ENCODE measurements at places on chromosomes 3 and 15.

GRCh38 chr3:142077859-142078500 is 71.4 kb downstream of the TFDP2 start:
- no peak for DNase-seq

- no peak for DNase-seq
Observed at GRCh38 chr3:44987332-44987731, 11.3 kb downstream of the EXOSC7 start.

- DNase-seq: no peak
Observed at GRCh38 chr3:189883113-189883753, 237.5 kb downstream of the P3H2 start.

- peak; percentile 69 for DNase-seq
Observed at GRCh38 chr3:194139071-194139813, 3.3 kb downstream of the HES1 start.

- no peak for DNase-seq
Observed at GRCh38 chr3:187967993-187968392, 186.0 kb upstream of the LPP start.

DNA sequence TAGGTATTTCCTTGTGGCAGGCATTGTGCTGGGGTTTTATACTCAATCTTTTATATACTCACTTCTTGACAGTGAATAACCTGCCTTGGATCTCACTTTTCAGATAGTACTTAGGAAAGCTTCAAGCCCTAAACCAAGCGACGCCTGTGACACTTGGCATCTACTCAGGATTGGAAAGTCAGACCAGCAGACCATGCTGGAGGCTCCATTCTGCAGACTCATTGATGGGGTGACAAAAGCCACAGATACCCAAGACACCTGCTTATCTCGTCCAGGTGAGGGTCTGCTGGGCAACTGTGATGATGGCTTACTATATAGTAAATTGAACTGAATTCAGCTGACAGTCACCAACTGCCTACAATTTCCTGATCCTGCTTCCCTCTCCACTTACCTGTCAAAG is 79.4 kb upstream of the MRPS22 start:
- no peak for DNase-seq

- DNase-seq: no peak
Observed at GRCh38 chr3:184568924-184569829, 7.6 kb downstream of the EPHB3 start.

- DNase-seq: no peak
Observed at GRCh38 chr15:75159244-75159643, 42.4 kb upstream of the C15orf39 start.

GRCh38 chr15:34366271-34367065 is 528 bp downstream of the LPCAT4 start:
- DNase-seq: peak; percentile 66

DNA sequence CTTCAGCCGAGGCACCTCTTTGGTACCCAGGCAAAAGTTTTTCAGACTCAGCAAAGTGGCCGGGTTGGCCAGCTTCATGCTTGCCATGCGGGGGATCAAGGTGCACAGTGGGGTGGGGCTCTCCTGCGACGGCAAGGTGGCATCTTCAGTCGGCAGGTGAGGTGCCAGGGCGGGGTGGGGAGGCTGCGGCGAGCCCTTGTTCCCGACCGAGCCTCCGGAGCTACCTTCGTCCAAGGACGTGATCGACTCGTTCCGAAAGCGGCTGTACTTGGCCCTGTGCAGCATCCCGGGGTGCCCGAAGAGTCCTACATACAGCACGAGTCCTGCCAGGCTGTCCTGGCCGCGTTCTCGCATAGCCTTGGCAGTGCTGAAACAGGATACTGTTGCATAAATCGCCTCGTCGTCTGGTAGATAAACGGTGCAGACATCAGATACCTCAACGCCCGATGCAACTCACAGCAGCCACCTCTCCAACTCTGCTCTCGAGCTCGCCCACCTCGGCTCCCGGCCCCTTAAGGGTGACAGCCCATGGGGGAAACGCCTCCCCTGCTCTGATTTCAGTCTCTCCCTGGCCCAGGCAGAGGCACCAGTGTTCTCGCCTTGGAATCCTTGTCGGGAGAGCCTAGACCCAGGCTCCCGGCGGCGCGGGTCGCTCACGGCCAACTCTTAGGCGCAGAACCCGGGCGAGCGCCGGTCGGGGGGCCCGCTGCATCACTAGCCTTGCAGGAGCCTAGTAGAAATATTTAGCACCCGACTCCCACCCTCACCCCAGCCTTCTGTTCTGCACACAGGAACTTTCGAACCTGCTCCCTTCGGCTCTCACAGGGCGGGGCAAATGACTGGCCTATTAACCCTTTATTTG is 826 bp downstream of the SHC4 start:
- DNase-seq: no peak

DNA sequence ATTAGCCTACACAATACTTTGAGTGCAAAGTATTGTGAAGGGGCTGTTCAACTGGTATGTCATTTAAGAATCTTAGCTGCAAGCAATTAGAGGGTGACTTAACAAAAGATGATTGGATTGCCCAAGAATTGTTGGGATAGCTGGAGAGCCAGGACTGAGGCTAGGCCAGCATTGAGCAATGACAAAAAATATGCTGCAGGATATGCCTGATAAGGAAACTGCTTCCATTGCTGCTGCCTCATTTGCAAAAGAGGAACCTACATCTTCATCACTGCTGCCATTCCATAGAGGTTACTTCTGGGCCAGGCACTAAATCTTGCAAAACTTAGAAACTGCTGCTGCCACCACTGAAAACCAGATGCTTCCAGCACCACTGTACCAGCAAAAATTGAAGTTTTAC is 108.0 kb upstream of the TBC1D5 start:
- no peak for DNase-seq

GRCh38 chr15:93459396-93459795 is 370.4 kb upstream of the RGMA start:
- no peak for DNase-seq

DNA sequence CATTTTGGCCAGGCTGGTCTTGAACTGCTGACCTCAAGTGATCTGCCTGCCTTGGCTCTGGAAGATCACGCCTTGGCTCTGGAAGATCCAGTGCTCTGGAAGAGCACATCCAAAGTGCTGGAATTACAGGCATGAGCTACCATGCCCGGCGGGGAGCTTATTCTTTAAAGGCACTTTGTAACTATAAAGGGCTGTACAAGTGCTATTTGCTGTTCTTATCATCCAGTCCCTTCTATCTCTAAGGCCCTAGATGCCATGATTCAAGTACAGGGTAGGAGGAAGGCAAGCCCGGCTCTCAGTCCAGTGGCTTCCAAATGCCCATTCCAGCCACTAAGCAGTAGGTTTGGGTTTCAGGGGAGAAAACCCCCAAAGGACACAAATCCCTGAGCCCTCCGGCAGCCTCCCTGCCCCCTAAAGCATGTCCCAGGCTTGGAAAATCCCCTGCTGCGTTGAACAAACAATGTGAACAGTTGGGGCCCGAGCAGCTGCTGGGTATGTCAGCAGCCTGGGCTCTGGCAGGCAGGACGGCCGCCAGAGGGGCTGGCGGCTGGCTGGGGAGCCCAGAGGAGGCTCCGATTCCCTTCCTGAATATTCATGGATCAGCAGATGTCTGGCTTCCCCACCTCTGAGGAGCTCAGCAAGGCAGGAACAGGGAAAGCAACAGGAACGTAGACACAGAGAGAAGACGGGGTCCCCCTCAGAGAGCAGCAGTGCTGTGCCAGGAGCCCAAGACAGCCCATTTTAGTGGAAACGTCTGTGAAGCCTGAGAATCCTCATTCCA is 7.7 kb downstream of the IGDCC4 start:
- peak; percentile 68 for DNase-seq

GRCh38 chr15:82851981-82852511 is 42.6 kb downstream of the WHAMM start:
- no peak for DNase-seq

DNA sequence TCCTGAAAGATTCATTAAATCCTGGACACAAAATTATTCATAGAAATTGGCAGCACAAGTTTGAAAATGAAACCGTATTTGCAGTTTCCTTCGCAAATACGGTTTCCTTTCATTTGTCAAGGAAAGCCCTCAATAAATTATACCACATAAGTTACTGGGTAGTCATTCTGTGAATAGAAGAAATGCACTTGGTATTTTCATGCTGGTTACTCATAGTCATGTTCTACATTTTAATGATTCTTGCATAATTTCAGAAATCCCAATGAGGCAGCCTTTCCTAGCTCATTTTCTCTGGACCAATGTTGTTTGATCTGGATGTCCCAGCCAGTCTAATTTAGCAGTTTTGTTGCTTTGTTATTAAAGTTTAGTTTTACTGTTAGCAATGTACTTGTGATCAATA is 43.2 kb downstream of the MINAR1 start:
- no peak for DNase-seq

DNA sequence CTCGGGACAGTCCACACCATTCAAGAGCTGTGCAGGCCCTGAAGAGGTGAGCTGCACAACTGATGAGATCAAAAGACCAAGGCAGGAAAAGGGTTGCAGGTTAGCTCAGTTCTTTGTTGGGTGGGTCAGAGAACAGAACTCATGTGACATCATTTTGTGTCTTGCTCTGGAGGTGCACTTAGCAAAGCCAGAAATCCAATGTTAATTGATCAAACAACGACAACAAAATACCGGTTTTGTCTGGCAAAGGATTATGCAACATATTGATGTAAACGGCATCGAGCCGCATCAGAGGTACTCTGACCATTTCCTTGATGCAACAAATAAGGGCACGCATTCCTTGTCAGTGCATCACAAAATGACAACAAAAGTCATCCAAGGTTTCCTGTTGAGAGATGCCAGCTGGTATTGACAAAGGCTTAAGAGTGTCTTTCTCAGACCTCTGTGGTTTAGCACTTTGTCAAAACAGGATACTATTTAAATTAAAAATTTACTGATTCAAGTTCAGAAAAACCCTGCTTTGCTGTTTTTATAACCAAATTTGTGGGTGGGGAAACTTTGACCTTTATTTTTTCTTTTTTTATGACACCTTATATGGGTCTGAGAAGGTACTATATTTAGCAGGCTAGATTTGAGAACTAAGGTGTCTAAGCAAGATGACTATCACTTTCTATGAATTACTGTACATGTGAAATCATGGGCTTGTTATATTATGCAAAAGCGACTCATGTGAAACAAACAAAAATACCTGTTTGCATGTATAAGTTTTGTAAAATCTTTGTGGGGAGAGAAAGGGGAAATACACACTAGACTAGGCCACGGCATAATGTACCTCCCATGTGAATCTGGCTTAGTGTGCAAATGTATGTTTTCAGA is 496.1 kb downstream of the FOXP1 start:
- DNase-seq: peak; percentile 64

GRCh38 chr15:67646847-67647246 is 104.3 kb downstream of the MAP2K5 start:
- DNase-seq: no peak

GRCh38 chr3:101066711-101067129 is 73.5 kb upstream of the ABI3BP start:
- no peak for DNase-seq

DNA sequence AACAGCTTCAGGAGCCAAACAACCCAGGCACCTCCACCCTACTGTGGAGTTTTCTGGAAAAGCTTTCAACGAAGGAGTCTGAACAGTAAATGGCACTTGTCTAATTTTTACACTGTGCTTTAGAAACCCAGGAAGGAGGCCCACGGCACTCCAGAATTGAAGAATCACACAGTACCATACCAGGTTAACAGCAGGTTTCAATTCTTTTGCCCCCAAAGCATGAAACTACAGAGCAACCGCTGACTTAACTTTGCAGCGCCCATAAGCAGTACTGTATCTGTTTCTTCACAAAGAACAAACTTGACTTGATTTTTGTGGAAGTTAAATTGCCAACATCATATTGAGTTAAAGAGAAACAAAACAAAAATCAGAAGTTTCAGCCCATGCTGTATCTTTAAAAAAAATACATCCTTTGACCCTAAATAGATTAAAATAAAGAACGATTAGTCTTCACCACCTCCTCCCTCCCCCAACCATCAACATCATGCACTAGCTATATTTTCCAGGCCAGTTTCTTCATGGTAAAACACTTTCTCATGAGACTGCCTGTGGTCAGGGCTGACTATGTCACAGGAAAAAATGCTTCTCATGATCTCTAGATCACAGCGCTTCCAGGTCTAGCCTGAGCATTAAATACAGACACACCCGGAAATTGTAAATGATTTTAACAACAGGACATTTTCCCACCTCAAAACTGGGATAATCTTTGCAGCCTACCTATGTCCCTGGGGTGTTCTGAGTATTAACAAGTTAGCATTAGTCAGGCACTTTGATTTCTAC is 456.3 kb downstream of the FOXP1 start:
- no peak for DNase-seq

GRCh38 chr3:152771120-152771519 is 63.8 kb upstream of the P2RY1 start:
- no peak for DNase-seq

GRCh38 chr3:17119201-17120072 is 234.7 kb downstream of the PLCL2 start:
- DNase-seq: no peak

DNA sequence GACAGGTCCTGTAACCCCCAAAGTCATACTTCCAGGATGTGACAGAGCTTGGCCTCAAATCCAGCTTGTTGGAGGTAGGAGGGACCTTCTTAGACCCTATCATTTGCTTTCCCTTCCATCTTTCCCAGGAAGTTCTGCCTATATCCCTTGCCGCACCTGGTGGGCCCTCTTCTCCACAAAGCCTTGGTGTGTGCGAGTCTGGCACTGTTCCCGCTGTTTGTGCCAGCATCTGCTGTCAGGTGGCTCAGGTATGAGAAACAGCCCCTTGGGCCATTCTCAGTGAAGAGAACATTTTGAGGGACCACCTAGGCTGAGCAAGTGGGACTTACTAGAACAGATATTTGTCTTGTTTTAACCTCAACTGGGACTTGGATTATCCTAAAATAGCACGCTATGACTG is 1.3 kb downstream of the IL17RE start:
- no peak for DNase-seq

- no peak for DNase-seq
Observed at GRCh38 chr3:36786921-36787890, 22.9 kb upstream of the DCLK3 start.

DNA sequence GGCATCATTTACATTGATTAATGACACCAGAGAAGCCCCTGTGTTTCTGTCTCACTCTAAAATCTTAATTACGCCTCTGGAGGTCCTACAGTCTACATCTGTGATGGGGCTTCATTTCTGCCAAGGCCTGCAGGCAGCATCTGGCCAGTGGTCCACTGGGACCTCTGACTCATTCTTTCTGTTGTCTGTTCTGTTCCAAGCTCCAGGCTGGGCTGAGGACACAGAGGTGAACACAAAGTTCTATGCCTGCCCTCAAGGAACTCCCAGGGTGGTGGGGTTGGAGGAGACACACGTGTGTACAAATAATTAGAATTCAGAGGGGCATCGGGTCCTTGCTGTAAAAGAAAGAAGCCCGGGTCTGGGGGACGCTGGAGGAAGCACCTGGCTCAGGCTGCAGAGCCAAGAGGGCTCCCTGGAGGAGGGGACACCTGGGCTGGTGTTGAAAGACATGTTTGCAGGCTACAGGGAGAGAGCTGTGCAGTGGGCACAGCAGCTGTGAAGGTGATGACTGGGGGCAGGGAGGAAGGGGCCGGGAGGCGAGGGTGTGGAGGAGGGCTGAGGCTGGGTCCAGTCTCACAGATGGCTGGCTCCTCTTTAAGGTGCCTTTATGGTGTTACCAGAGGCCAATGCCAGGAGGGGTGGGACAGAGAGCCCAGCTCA is 103.3 kb upstream of the PRR23E start:
- DNase-seq: no peak
